Right lung (tissue), 10 donors: ENCODE measurements at places on chromosomes 3 and 15.

- DNase-seq: no peak
These were observed 16.9 kb downstream of the ARIH2 start for GRCh38 chr3:48935530-48935929.

DNA sequence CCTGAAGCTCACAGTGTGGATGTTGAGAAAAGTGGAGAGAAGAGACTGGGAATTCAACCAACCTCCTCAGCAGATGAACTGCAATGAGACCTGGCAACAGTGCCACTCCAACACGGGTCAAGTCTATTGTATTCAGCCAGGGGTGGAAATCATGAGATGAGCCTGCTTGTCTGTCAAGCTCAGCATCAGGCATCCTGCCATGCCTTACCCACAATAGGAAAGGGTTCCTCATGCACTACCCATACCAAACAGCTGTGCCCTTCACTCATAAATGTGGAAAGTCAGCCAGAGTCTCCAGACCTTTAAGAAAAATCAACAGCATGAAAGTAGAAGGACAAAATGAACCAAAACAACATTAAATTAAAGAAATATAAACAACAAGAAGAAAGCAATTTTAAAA, 542.1 kb downstream of the EPHB1 start:
- DNase-seq: no peak

DNA sequence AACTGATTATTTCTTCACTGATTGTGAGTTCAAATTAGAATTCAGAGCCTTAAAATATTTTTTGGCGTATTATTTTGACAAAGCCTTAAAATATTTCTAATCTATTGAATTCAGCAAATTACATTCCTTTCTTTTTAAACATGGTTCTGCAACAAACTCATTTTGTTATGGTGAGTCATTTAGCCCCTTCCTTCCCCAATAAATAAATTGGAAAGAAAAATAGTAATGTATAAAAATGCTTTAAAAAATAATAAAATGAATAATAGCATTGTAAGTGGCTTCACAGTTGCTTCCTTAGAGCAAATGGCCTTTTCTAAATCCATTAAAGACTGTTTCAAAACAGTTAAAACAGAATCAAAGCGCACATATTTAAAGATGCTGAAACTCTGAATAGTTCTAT, 12.1 kb downstream of the CSNK1G1 start:
- no peak for DNase-seq

GRCh38 chr3:58260261-58260731, 22.7 kb downstream of the ABHD6 start:
- no peak for DNase-seq
